ENCODE measurements at places on chromosomes 5 and 9.

DNA sequence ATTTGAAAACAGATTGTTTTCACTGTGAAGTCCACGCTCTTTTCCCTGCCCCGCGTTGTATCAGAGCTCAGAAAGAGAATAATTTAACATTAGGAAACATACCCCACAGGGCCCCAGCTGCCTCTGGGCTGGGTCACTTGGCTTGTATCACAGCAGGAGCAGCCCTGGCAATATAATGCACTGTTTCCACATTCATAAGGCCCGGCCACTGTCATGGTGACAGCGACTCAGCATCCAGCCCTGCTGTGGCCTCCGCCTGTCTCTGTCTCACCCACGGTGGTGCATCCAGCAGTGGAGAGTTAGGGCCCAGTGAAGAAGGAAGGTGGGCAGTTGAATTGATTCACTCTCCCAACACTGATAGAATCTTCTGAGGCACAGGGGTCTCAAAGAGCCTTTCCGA is 188.9 kb downstream of the NSG2 start:
- no peak for DNase-seq

- DNase-seq = no peak
Observed at GRCh38 chr5:151580858-151581257, 10.3 kb downstream of the FAT2 start.

- DNase-seq = no peak
Observed at GRCh38 chr9:34037626-34038025, 11.1 kb downstream of the UBAP2 start.

DNA sequence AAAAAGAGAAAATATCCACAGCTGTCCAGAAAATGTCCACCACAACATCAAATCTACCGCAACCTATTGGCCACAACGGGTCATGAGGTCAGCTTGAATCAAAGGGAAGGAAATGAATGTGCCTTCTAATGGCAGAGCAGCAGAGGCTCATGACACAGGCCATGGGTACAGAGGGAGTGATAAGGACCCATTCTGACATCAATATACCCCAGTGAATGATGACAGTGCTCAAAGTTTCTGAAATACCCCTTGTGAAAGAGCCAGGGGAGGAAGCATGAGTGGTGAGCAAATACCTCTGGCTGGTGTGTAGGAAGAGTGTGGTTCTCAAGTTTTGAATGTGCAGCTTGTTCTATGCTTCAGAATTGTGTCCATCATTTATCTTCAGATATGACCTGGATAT is 348.2 kb downstream of the IRX1 start:
- DNase-seq = no peak

GRCh38 chr5:165149431-165149830 is 1644.0 kb downstream of the MAT2B start:
- no peak for DNase-seq

DNA sequence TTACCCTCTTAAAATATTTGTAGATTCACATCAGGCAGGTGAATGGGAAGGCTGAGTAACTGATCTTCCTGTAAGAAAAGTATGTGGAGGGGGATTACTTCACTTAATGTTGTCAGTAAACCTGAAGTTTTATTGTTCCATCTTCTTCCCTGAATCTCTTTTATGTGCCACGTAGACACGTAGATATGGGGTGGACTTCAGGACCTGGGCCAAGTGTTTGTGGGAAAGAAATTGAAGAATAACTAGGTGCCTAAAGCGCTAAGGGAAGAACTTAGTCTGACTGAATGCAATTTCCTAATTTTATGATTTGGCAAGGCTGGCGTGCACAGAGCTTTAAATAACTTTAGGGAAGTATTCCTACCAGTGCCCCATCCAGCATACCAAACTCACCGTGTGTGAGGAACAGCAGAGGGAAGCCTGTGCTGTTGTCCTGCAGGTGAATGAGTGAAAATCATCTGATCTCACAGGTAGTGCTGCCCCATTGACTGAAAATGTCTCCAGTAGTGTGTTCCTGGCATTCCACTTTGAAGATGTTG is 323.4 kb downstream of the KDM4C start:
- no peak for DNase-seq

GRCh38 chr5:64165500-64166200 is at the start of gene RNF180:
Gene RNF180, plus strand, starts transcription at chr5:64165843. Its CDS starts 34,965 bp downstream, at chr5:64200808.
- no peak for DNase-seq

All from amniotic stem cell (primary cell).